Thymus (tissue), 14 donors: ENCODE measurements at places on chromosomes 2 and 18. TPM values are rescaled to one million over a fixed set of nuclear protein-coding genes. Genes with fewer than 3 reads are reported as not detected.

Gene TSN
- 48.5 TPM for polyA plus RNA-seq

Gene EPB41L3
- polyA plus RNA-seq: 31.9 TPM

Gene GAL3ST2
- polyA plus RNA-seq: 0.02 TPM

Gene OTOS
- polyA plus RNA-seq: 2.4 TPM

Gene ANKRD44
- 25.2 TPM for polyA plus RNA-seq

Gene HTR2B
- polyA plus RNA-seq: 0.84 TPM

Gene DIPK1C
- 26.4 TPM for polyA plus RNA-seq

DNA sequence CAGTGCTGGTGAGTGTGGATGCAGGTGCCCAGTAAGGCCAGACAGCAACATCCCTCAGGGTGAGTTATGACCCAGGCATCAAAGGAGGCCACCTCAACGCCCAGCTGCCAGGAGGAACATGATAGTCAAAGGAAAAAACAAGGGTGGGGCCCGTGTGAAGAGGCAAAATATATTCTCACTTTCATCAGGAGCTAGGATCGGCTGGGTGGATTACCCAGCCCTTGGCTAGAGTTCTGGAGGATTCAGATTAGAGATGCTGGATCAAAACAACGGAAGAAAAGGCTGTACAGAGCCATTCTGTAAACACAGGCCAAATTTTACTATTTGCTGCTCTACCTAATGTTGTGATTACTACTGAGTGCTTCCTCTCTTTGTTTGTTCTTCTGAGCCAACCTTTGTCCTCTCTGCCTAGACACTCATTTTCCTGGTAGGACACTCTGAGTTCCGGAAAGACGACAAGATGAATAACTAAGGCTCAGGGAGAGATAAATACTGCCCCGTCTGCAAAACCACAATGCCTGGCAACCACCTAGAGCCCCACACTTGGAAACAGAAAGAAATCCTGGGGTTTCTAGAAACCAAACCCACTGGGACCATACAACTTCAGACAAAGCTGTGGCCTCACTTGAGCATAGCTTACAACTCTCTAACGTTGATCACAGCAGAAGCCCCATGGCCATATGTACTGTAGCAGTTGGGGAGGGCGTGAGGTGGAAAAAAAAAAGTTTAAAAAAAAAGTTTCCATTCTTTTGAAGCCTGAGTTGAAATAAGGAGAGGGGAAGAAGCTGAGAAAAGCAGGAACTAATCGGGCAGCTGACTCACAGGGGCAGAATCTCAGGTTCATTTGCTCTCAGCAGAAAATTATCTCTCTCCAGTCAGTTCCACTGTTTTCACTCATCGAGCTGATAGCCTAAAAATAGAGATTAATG lies 17.8 kb upstream of the PMAIP1 start:
- peak; percentile 12 for DNase-seq
- peak overlapping the region; percentile 54 for H3K27ac ChIP-seq
- H3K4me1 ChIP-seq: peaks cover 23% of the 10 kb centered on the region
- no peaks in the 10 kb centered on the region for H3K36me3 ChIP-seq
- no peaks in the 10 kb centered on the region for H3K27me3 ChIP-seq

DNA sequence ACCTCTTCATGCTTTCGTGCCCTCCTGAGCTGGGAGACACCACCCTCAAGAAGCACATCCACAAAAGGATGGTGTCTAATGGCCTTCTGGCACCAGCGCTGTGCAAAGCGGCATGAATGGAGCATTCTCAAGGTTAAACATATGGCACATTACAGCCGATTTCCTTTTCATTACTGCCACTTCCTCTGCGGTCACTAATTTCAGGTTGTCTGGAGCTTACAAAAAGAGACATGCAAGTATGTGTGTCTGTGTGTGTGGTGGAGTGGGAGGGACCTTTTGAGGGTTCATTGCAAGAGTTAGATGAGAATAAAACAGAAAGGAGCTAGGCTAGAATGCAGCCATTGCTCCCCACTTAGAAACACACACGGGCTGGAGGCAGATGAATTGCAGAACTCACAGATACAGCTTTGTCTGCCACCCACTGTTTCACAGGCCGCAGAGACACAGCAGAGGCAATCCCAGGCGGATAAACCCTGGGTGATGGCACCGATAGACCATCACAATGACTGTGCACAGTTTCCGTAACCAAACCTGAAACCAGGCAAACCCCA lies 76.0 kb downstream of the TGIF1 start:
- H3K27ac ChIP-seq: no peak overlapping the region
- no peak for DNase-seq
- H3K4me1 ChIP-seq: peaks cover 8% of the 10 kb centered on the region
- no peaks in the 10 kb centered on the region for H3K36me3 ChIP-seq
- H3K4me3 ChIP-seq: no peak overlapping the region

GRCh38 chr2:118842661-118843482 lies 4.6 kb downstream of the EN1 start:
- no peaks in the 10 kb centered on the region for H3K4me1 ChIP-seq
- no peak overlapping the region for H3K4me3 ChIP-seq
- no peaks in the 10 kb centered on the region for H3K36me3 ChIP-seq
- peaks cover 90% of the 10 kb centered on the region for H3K27me3 ChIP-seq
- DNase-seq: no peak
- H3K27ac ChIP-seq: no peak overlapping the region

DNA sequence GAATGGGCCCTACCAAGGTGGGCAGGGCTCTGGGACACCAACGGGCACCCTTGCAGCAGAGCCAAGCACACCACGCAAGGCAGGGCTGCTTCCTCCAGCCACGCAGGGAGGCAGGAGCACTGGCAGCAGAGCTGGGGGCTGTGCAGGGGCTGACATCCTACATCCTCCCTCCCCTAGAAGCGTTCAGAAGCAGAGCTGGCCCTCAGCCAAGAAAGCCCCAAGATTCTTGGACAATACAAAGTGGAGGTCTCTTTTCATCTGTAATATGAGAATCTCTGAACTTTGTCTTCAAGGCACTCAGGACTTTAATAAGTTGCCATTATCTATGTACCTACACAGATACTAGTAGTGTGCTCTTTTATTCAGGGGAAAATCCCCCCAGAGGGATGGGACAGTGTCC lies 128.1 kb upstream of the AGAP1 start:
- no peak for DNase-seq
- H3K27me3 ChIP-seq: no peaks in the 10 kb centered on the region
- no peak overlapping the region for H3K27ac ChIP-seq
- H3K36me3 ChIP-seq: no peaks in the 10 kb centered on the region

GRCh38 chr2:607709-608108 lies 69.5 kb downstream of the TMEM18 start:
- H3K27me3 ChIP-seq: no peaks in the 10 kb centered on the region
- no peak overlapping the region for H3K4me3 ChIP-seq
- H3K27ac ChIP-seq: no peak overlapping the region
- no peaks in the 10 kb centered on the region for H3K4me1 ChIP-seq

- H3K27ac ChIP-seq: peak overlapping the region; percentile 18
- no peaks in the 10 kb centered on the region for H3K36me3 ChIP-seq
Measured at GRCh38 chr2:182625814-182626213, 90.2 kb upstream of the DNAJC10 start.

DNA sequence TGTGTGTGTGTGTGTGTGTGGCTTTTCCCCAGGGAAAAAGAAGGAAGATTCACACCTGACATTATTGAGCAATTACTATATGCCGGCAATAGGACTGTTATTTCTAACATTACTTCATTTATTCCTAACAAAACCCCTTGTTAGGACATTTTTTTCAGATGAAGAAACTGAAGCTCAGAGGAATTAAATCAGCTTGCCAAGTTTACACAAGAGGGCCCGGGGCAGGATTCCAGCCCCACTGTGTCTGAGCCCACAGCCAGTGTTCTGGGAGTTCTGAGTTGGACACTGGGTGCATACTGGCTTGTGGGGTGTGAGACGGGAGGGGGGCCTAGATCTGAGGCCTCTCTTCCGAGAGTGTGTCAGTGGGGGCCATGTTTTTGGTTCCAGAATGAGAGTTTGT lies 9.9 kb downstream of the TOGARAM2 start:
- H3K4me3 ChIP-seq: no peak overlapping the region
- DNase-seq: no peak
- H3K4me1 ChIP-seq: no peaks in the 10 kb centered on the region
- no peaks in the 10 kb centered on the region for H3K36me3 ChIP-seq

- no peak overlapping the region for H3K4me3 ChIP-seq
- no peak for DNase-seq
- H3K36me3 ChIP-seq: peaks cover 34% of the 10 kb centered on the region
- no peaks in the 10 kb centered on the region for H3K4me1 ChIP-seq
- no peaks in the 10 kb centered on the region for H3K27me3 ChIP-seq
- no peak overlapping the region for H3K27ac ChIP-seq
Measured at GRCh38 chr2:71409611-71410010, 43.8 kb upstream of the DYSF start.

- no peak for DNase-seq
- no peaks in the 10 kb centered on the region for H3K27me3 ChIP-seq
- no peak overlapping the region for H3K4me3 ChIP-seq
- H3K36me3 ChIP-seq: no peaks in the 10 kb centered on the region
Measured at GRCh38 chr2:191703079-191703725, 25.3 kb downstream of the NABP1 start.

DNA sequence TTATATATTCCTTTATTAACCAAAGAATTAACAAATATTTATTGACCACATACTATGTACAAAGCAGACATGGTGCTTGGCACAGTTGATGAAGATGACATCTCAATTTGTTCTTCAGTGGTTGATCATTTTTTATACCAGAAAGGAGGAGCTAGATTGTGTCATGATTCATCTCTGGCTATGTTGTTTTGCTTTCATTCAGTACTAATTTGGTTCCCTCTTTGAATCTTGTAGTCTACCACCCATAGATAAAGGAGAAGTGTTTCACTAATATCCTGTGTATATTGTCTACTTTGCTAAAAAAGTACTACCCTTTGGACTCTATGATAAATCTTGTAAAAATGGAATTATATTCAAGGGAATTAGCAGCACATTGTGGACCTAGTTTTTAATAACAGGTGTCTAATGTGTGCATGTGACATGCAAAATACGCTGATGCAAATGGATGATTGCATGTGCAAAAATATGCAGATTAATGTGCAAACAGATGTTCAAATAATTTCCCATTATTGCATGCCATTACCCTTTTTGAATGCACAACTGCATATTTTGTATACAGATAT lies 313.2 kb upstream of the ZEB2 start:
- no peak overlapping the region for H3K27ac ChIP-seq
- H3K36me3 ChIP-seq: no peaks in the 10 kb centered on the region
- H3K27me3 ChIP-seq: no peaks in the 10 kb centered on the region
- no peak for DNase-seq
- H3K4me3 ChIP-seq: no peak overlapping the region
- H3K4me1 ChIP-seq: no peaks in the 10 kb centered on the region

DNA sequence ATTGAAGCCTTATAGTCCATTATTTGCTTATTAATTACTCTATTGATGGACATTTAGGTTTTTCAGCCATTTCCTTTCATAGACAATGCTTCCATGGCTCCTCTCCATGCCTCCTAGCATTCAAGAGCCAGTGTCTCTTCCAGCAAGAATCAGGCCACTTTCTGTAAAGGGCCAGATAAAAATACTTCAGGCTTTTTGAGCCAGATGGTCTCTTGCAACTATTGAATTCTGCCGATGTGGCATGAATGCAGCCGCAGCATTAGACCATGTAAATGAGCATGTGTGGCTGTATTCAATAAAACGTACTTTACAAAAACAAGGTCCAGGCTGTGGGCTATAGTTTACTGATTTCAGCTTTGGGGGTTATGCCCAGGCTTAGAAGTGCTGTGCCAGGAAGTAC lies 38.5 kb downstream of the TRAF3IP1 start:
- no peaks in the 10 kb centered on the region for H3K4me1 ChIP-seq
- no peaks in the 10 kb centered on the region for H3K36me3 ChIP-seq
- no peak overlapping the region for H3K4me3 ChIP-seq
- no peak overlapping the region for H3K27ac ChIP-seq
- no peak for DNase-seq

DNA sequence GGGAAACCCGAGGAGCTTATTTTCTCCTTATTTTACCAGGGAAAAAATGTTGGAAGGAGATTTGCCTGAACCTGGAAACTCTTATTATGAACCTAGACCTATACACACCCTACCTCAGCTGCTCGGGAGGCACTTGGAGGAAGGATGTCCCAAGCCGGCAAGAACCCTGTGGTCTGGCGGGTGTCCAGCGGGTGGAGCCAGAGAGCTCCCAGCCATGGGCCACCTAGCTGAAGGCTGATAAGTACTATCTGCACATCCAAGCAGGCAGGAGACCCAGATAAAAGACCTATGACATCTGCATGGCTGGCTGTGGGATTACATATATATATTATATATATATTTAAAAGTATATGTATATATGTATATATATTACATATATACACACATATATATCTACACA lies 1.1 kb upstream of the SLC14A1 start:
- H3K4me1 ChIP-seq: no peaks in the 10 kb centered on the region
- no peak overlapping the region for H3K27ac ChIP-seq
- no peak overlapping the region for H3K4me3 ChIP-seq
- H3K27me3 ChIP-seq: no peaks in the 10 kb centered on the region

- no peaks in the 10 kb centered on the region for H3K27me3 ChIP-seq
- H3K27ac ChIP-seq: no peak overlapping the region
- no peak overlapping the region for H3K4me3 ChIP-seq
- DNase-seq: no peak
- H3K36me3 ChIP-seq: no peaks in the 10 kb centered on the region
Measured at GRCh38 chr18:60975420-60975819, 357.8 kb upstream of the CDH20 start.

- H3K4me1 ChIP-seq: peaks cover 80% of the 10 kb centered on the region
- H3K27me3 ChIP-seq: peaks cover 100% of the 10 kb centered on the region
Measured at GRCh38 chr2:63055226-63056106, 4.8 kb downstream of the OTX1 start.

GRCh38 chr2:61689568-61689967 lies 151.4 kb upstream of the XPO1 start:
- no peak overlapping the region for H3K27ac ChIP-seq
- no peaks in the 10 kb centered on the region for H3K27me3 ChIP-seq
- H3K36me3 ChIP-seq: no peaks in the 10 kb centered on the region
- DNase-seq: no peak

GRCh38 chr2:183359867-183360266 lies 235.6 kb downstream of the NUP35 start:
- no peaks in the 10 kb centered on the region for H3K36me3 ChIP-seq
- H3K27ac ChIP-seq: no peak overlapping the region
- H3K27me3 ChIP-seq: no peaks in the 10 kb centered on the region
- no peak overlapping the region for H3K4me3 ChIP-seq

DNA sequence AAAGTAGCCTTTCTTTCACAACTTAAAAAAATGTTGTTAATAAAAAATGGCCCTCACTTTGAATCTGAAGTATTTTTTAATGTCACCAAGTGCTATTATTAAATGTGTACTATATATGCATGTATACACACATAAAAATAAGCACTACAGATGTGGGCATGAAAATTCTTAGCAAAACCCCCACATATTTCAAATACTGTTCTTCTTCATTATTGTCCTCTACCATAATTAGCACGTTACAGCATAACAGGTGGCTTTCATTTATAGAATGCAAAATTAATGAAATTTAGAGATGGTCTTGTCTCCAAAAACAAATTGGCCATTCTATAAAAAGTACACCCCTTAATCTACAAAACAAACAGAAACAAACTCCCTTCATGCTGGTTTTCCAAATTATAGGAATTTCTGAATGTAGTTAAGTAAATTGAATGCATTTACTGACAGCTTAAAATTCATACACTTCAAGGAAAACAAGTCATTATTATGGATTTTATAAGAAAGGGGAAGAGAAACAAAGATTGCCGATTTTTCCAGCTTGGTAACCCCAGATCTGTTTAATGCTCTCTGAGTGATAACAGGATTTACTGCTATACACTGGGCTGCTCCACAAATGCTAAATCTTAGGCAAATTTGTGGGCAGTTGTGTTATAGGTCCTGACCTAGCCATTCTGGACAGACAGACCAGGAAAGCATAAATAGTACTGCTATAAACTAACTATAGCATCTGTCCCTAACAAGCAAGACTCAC lies 67.2 kb downstream of the SPRED2 start:
- H3K4me1 ChIP-seq: peaks cover 19% of the 10 kb centered on the region
- no peak overlapping the region for H3K4me3 ChIP-seq
- H3K36me3 ChIP-seq: no peaks in the 10 kb centered on the region
- no peak overlapping the region for H3K27ac ChIP-seq
